ENCODE measurements at places on chromosomes 7 and 10. TPM values are rescaled to one million over a fixed set of nuclear protein-coding genes. Genes with fewer than 3 reads are reported as not detected.

UROS gene
- 69.2 TPM for total RNA-seq

SEMA3D gene
- 4.0 TPM for total RNA-seq

PRSS1 gene
- not detected for total RNA-seq

OR13A1 gene
- under 0.01 TPM for total RNA-seq

ITGB8 gene
- 51.7 TPM for total RNA-seq

IGF2BP3 gene
- total RNA-seq, result 52.6 TPM

PDE1C gene
- total RNA-seq, result 0.09 TPM

ADCYAP1R1 gene
- total RNA-seq, result not detected

OLAH gene
- not detected for total RNA-seq

COL13A1 gene
- total RNA-seq, result 9.3 TPM

XRCC2 gene
- total RNA-seq, result 0.26 TPM

CLEC5A gene
- total RNA-seq, result not detected

PTF1A gene
- total RNA-seq, result not detected

FRG2B gene
- not detected for total RNA-seq

PPP1R17 gene
- total RNA-seq, result under 0.01 TPM

HTRA1 gene
- total RNA-seq, result 155 TPM

VAX1 gene
- total RNA-seq, result not detected

PLEKHA1 gene
- 9.0 TPM for total RNA-seq

PBLD gene
- 6.4 TPM for total RNA-seq

APBB1IP gene
- total RNA-seq, result 1.6 TPM

POP7 gene
- 31.2 TPM for total RNA-seq

TRIM50 gene
- not detected for total RNA-seq

RASSF4 gene
- total RNA-seq, result 10.2 TPM

SHLD2 gene
- 15.9 TPM for total RNA-seq

Data from bronchial smooth muscle cell (primary cell).